ENCODE measurements at places on chromosomes 5 and 9.

DNA sequence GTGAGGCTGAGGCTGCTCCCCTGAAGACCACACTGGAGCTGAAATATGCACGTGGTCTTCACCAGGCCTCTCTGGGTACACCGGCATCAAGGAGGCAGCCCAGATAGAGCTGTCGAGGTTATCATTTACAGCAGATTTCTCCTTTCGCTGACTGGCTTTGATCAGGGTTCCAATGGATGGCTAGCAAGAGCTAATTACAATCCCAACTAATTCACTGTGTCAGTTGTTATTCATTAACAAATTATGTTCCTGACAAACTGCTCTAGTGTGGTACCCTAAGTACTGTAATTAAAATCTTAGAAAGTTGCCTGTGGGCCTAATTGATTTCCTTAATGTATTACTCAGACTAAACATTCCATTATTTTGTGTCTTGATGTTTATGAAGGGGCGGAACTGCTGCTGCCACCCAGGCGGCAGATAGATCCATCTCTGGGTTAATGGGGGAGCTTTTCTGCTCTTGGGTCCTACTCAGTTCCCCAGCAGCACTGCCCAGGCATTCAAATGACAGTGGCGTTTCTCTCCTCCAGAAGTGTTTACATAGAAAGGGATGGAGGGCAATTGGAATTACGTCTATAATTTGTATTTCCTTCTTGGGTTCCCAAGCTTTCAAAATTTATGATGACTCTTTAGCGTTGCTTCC is 71.7 kb upstream of the RAD23B start:
- DNase-seq = no peak

DNA sequence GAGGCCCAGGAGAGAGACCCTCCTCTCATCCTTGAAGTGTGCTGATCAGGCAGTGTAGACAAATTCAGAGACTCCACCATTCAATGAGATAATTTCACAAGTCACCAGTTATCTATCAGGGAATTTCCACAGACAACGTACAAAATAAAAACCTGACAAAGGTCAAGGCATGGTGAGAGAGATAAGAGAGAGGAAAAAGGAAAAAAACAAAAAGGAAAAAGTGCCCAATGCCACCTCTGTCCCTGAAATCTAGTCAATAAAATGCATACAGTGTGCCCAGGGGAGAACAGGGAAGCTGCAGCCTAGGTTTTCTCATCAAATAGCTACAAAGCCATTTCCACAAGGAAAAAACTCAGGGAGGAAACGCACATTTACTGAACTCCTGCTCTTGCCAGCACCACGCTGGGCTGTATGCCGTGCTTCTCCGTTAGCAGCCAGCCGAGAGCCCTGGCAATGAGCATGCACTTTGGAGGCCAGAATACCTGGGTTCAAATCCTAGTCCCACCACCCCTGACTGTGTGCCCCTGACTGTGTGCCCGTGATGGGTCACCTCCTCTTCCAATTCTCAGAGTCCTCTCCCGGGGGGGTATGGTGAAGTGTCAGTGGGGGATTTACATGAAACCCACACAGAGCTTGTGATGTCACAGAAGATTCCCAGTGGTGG is 11.6 kb downstream of the WHRN start:
- no peak for DNase-seq

- DNase-seq = no peak
Observed at GRCh38 chr9:97136421-97136820, 97.5 kb upstream of the CTSV start.

DNA sequence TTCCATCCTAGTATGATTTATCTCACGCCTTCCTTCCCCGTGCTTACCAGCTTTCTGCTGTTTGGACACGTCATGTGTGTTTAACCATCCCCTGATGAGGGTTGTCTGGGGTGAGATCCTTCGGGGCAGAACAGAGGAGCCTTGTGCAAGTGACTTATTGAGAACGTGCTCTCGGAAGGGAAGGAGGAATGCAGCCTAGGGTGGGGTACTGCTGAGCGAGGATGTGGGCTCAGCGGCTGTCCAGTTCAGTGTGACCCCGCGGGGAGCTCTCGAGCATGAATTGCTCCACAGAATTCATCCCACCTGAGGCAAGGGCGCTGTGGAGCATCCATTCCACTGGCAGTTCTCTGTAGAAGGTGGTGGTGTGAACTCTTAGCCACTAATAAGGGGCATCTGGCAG is 4.0 kb downstream of the MYOZ3 start:
- DNase-seq = no peak

GRCh38 chr9:122226142-122226757 is 2.5 kb downstream of the LHX6 start:
- no peak for DNase-seq
